CD4-positive, alpha-beta T cell (primary cell): ENCODE measurements at places on chromosomes 1 and 21. TPM values are rescaled to one million over a fixed set of nuclear protein-coding genes. Genes with fewer than 3 reads are reported as not detected.

GRCh38 chr1:20731057-20731991 is 1.2 kb downstream of the SH2D5 start:
- peak overlapping the region; percentile 33 for H3K4me3 ChIP-seq
- H3K4me1 ChIP-seq = peaks cover 32% of the 10 kb centered on the region
- no peaks in the 10 kb centered on the region for H3K36me3 ChIP-seq
- peaks cover 24% of the 10 kb centered on the region for H3K27me3 ChIP-seq

GRCh38 chr21:45365608-45366241 is 39.2 kb upstream of the COL18A1 start:
- H3K4me1 ChIP-seq = peaks cover 7% of the 10 kb centered on the region
- no peak overlapping the region for H3K4me3 ChIP-seq

The PRR9 gene
- not detected for total RNA-seq

GRCh38 chr1:207825719-207826556 is 74.1 kb downstream of the CD46 start:
- H3K36me3 ChIP-seq = peaks cover 12% of the 10 kb centered on the region
- peaks cover 75% of the 10 kb centered on the region for H3K4me1 ChIP-seq
- DNase-seq = peak; percentile 76
- no peaks in the 10 kb centered on the region for H3K27me3 ChIP-seq

The C1orf50 gene
- 23.1 TPM for total RNA-seq

GRCh38 chr21:33317145-33317544 is 7.6 kb upstream of the IFNAR1 start:
- H3K4me3 ChIP-seq = no peak overlapping the region
- H3K4me1 ChIP-seq = no peaks in the 10 kb centered on the region
- H3K36me3 ChIP-seq = no peaks in the 10 kb centered on the region
- no peak overlapping the region for H3K27ac ChIP-seq
- no peak for DNase-seq

The LINGO4 gene
- 0.06 TPM for total RNA-seq

DNA sequence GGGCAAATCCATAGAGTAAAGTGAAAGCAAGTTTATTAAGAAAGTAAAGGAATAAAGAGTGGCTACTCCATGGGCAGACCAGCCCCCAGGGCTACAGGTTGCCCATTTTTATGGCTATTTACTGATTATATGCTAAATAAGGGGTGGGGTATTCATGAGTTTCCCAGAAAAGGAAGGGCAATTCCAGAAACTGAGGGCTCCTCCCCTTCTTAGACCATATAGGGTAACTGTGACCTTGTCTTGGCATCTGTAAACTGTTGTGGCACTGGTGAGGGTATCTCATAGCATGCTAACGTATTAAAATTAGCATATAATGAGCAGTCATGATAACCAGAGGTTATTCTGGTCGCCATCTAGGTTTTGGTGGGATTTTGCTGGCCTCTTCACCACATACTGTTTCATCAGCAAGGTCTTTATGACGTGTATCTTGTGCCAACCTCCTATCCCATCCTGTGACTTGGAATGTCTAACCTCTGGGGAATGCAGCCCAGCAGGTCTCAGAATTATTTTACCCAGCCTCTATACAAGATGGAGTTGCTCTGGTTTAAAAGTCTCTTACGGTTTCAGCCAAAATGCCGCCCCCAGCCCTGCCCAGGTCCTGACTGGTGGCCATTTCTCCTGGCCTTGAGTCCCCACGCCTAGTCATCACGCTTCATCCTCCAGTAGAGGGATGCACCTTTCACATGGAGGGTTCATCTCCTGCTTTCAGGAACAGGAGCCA is 982 bp upstream of the TRIM17 start:
- no peaks in the 10 kb centered on the region for H3K36me3 ChIP-seq
- H3K27me3 ChIP-seq = peaks cover 14% of the 10 kb centered on the region
- no peak for DNase-seq
- H3K4me3 ChIP-seq = no peak overlapping the region

DNA sequence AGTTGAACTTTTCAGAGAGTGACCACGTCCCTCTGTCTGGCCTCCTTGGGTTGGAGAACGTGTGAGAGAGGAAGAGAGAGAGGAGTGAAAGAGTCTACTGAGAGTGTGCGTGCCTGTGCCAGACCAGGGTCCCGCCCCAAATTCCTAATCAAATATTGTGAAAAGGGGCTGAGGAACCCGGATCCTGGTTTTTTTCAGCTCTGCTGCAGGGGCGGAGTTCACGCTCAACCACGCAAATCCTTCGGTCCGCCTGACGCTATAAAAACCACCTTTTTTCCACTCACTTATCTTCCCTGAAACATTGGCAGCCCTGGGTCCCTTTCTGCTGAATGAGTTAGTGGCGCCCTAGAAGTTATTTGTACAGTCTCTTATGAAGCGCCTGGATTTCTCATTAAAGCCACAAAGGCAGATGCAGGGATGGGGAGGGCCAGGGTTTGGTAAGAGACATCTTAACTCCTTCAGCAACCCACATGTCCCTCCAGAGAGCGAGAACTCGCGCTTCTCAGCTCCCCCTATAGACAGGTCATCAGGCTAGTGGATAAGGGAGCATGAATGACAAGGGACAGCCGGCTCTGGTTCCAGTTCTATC is at the start of gene FMOD:
Gene FMOD, minus strand, starts transcription at position 86 of the 589 bp plus-strand sequence. CDS start 2,852 bp downstream, outside the sequence.
- DNase-seq = no peak
- peaks cover 17% of the 10 kb centered on the region for H3K27me3 ChIP-seq
- H3K4me3 ChIP-seq = no peak within 1 kb of the TSS
- H3K27ac ChIP-seq = no peak within 1 kb of the TSS
- H3K36me3 ChIP-seq = no peaks in the 10 kb centered on the region

The ABCA4 gene
- total RNA-seq = not detected

GRCh38 chr1:39925721-39926342 is 24.1 kb upstream of the MYCL start:
- H3K4me1 ChIP-seq = no peaks in the 10 kb centered on the region
- no peaks in the 10 kb centered on the region for H3K36me3 ChIP-seq
- no peak for DNase-seq
- H3K27me3 ChIP-seq = no peaks in the 10 kb centered on the region

DNA sequence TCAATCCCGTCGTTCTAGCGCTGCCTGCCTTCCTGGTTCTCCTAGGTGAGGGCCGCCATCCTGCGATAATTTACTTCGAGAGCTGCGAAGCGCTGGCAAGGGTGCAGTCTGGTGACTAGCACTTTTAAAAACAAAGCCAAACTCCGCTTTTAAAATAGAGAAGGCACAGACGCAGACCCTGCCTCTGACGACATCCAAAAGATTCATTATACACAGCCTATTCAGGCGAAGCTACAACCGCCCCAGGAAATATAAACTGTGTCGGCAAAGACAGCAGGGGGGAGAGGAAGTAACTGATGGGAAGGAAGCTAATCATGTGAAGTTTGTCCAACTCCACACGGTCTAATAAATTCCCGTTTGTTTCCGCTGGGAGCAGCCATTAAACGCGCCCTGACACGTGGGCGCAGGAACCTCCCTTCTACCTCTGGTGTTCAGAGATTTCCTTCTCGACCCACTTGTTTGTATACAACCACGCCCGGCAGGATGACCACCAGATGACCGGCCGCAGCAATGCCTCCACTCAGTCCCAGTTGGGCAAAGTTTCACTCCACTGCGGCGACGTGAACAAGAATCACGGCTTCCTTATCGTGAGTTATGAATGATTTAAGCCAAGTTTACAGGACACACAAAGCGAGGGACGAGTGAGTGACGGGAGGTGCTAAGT is 1.3 kb downstream of the GNG12 start:
- H3K27me3 ChIP-seq = peaks cover 62% of the 10 kb centered on the region
- peak overlapping the region; percentile 32 for H3K4me3 ChIP-seq
- H3K4me1 ChIP-seq = peaks cover 15% of the 10 kb centered on the region
- no peaks in the 10 kb centered on the region for H3K36me3 ChIP-seq
- no peak overlapping the region for H3K27ac ChIP-seq
- no peak for DNase-seq

The CAPN9 gene
- total RNA-seq = not detected

GRCh38 chr1:245458761-245459174 is 304.0 kb downstream of the KIF26B start:
- no peaks in the 10 kb centered on the region for H3K4me1 ChIP-seq
- peak; percentile 44 for DNase-seq
- H3K27me3 ChIP-seq = no peaks in the 10 kb centered on the region
- no peaks in the 10 kb centered on the region for H3K36me3 ChIP-seq
- H3K4me3 ChIP-seq = no peak overlapping the region

- H3K36me3 ChIP-seq = no peaks in the 10 kb centered on the region
- H3K27ac ChIP-seq = no peak overlapping the region
- peaks cover 3% of the 10 kb centered on the region for H3K27me3 ChIP-seq
- H3K4me1 ChIP-seq = no peaks in the 10 kb centered on the region
- DNase-seq = no peak
- H3K4me3 ChIP-seq = no peak overlapping the region
These were observed 51.9 kb downstream of the LRRN2 start for GRCh38 chr1:204633665-204634064.

GRCh38 chr1:206739411-206740076 is 31.0 kb upstream of the IL19 start:
- H3K4me1 ChIP-seq = peaks cover 67% of the 10 kb centered on the region
- no peaks in the 10 kb centered on the region for H3K27me3 ChIP-seq
- H3K36me3 ChIP-seq = no peaks in the 10 kb centered on the region

DNA sequence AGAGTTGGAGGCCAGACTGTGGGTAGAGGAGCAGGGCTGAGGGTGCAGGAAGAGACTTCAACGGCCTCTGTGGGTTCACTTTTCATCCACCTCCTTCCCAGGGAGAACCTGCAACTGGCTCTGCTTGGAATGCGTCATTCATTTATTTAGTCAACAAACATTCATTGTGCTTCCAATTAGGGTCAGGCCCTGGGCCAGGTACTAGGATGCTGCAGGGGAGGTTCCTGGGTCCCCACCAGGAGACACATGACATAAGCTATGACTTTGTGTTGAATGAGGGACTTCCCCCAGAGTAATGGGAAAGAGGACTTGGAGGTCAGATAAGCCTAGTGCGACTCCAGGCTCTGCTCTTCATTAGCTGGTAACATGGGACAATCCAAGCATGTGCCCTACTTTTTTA is 46.3 kb upstream of the RPL11 start:
- no peak overlapping the region for H3K4me3 ChIP-seq
- no peaks in the 10 kb centered on the region for H3K27me3 ChIP-seq
- no peak overlapping the region for H3K27ac ChIP-seq
- H3K4me1 ChIP-seq = no peaks in the 10 kb centered on the region
- H3K36me3 ChIP-seq = peaks cover under 1% of the 10 kb centered on the region
- no peak for DNase-seq

The SMIM11 gene
- 3.1 TPM for total RNA-seq

GRCh38 chr1:151982300-151983005 is 11.2 kb downstream of the S100A10 start:
- H3K27ac ChIP-seq = no peak overlapping the region
- H3K27me3 ChIP-seq = no peaks in the 10 kb centered on the region
- peaks cover 19% of the 10 kb centered on the region for H3K4me1 ChIP-seq
- H3K4me3 ChIP-seq = no peak overlapping the region
- peaks cover 56% of the 10 kb centered on the region for H3K36me3 ChIP-seq

The BTG3 gene
- total RNA-seq = 84.0 TPM

DNA sequence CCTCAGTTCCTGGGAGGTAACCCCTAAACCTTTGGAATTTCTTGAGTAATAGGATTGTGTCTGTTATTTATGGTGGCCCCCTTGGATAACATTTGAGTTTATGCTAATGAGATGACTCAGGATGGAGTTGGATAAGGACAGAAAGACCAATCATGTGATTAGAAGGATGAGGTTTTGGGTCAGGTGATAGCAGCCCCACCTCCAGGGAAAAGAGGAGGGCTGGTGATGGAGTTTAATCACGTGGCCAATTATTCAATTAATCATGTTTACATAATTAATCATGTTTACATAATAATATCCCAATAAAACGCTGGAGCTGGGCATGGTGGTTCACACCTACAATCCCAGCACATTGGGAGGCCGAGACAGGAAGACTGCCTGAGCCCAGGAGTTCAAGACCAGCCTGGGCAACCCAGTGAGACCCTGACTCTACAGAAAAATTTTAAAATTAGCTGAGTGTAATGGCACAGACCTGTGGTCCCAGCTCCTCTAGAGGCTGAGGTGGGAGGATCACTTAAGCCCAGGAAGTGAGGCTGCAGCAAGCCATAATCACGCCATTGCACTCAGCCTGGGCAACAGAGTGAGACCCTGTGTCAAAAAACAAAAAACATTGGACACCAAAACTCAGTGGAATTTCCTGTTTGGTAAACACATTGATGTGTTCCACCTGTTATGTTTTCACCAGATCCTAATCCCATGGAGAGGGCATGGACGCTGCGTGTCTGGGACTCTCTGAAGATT is 73.3 kb downstream of the NUP210L start:
- H3K4me1 ChIP-seq = no peaks in the 10 kb centered on the region
- no peak overlapping the region for H3K4me3 ChIP-seq
- no peaks in the 10 kb centered on the region for H3K36me3 ChIP-seq

GRCh38 chr1:113031171-113031933 is 41.6 kb upstream of the LRIG2 start:
- no peaks in the 10 kb centered on the region for H3K27me3 ChIP-seq
- H3K4me1 ChIP-seq = no peaks in the 10 kb centered on the region
- no peak overlapping the region for H3K4me3 ChIP-seq
- H3K27ac ChIP-seq = no peak overlapping the region
- no peak for DNase-seq

The CADM3 gene
- not detected for total RNA-seq

GRCh38 chr1:103949779-103950178 is 200.1 kb downstream of the AMY1C start:
- no peaks in the 10 kb centered on the region for H3K4me1 ChIP-seq
- no peak overlapping the region for H3K27ac ChIP-seq
- DNase-seq = no peak

The NFYC gene
- total RNA-seq = 28.6 TPM

DNA sequence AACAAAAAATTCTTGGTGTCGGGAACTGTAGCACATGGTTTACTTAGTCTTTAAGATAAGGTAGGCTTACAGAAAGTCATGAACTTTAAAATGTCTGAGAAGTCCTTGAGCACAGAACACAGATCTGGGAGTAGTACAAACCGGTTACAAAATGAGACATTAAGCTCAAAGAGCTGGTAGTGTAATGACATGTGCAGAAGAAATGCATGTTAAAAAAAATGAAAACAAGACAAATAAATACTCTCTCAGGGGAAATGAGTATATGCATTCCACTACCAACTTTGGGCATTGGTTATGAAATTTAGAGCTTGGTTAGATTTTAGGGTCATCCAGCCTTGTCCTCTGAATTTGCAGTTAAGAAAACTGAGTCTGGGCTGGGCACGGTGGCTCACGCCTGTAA is 91.5 kb upstream of the F3 start:
- no peak overlapping the region for H3K27ac ChIP-seq
- no peaks in the 10 kb centered on the region for H3K4me1 ChIP-seq
- H3K36me3 ChIP-seq = no peaks in the 10 kb centered on the region

The MARK1 gene
- total RNA-seq = not detected

The GPR3 gene
- total RNA-seq = 0.14 TPM

The AADACL3 gene
- total RNA-seq = not detected

The AGBL4 gene
- total RNA-seq = not detected

The PLEKHN1 gene
- total RNA-seq = 0.95 TPM
